ENCODE measurements at places on chromosomes 6 and 20.

- no peak for DNase-seq
These were observed 2.8 kb upstream of the ZCCHC3 start for GRCh38 chr20:294602-295001.

- no peak for DNase-seq
These were observed 251.2 kb upstream of the PMEPA1 start for GRCh38 chr20:57960803-57961575.

- DNase-seq: no peak
These were observed 1.5 kb downstream of the MMP24OS start for GRCh38 chr20:35276408-35276807.

DNA sequence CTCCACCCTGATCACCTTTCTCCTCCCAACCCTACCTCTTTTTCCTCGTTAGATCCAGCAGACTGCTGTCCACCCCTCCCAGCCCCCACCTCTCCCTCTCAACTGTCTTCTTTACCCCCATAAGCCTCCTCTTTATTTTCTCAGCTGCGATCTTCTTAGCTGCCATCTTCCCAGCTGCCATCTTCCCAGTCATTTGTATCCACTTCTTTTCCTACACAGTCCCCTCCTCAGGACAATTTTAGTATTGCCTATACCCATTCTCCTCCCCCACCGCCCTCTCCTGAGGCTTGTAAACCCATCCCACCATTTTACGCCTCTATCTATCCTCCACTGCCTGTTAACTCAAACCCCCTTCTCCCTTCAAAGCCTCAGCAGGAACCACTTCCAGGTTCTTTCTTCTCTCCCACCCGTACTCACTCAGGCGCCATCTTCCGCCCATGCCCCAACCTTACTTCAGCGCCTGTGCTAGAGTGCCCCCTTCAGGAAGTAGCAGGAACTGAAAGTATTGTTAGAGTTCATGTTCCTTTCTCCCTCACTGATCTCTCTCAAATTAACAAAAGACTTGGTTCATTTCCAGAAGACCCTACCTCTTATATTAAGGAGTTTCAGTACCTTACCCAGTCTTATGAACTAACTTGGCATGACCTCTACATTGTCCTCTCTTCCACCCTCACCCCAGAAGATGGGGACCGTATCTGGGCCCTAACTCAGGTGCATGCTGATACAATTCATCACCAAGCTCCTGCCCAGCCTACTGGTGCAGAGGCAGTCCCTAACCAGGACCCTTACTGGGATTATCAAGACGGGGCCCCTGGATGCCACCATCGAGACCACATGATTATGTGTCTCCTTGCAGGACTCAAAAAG lies 236.0 kb downstream of the ADGRG6 start:
- no peak for DNase-seq

- no peak for DNase-seq
These were observed 154.8 kb downstream of the RPS12 start for GRCh38 chr6:132969196-132969595.

- DNase-seq: no peak
These were observed 85.2 kb downstream of the SHLD1 start for GRCh38 chr20:5835321-5835821.

DNA sequence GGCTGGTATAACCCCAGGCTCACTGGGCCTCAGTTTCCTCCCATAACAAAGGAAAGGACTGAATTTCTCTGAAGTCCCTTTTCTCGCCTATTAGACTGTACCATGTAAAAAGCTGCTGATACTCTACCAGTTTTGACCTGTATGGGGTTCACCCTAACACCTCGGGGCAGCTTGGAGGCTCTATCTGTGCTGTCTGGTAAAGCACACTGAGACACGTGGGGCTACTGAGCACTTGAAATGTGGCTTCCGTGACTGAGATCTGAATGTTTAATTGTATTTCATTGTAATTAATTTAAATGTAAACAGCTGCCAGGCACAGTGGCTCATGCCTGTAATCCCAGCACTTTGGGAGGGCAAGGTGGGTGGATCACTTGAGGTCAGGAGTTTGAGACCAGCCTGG lies 24.0 kb downstream of the BMP7 start:
- DNase-seq: no peak

DNA sequence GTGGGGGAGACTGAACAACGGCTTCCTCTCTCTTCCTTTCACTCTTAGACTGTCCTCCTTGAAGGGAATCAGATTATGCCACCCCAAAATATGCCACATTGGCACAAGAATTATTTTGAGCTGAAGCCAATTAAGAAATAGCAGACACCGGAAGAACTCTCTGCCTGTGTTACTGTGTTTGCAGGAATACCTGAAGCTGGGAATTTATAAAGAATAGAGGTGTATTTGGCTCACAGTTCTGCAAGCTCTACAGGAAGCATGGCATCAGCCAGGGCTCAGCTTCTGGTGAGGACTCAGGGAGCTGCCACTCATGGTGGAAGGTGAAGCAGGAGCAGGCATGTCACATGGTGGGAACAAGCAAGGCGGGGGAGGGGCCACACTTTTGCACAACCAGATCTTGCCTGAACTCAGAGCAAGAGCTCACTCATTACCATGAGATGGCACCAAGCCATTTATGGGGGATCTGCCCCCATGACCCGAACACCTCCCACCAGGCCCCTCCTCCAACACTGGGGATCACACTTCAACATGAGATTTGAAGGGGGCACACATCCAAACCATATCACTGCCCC lies 46.0 kb downstream of the PCNA start:
- no peak for DNase-seq

DNA sequence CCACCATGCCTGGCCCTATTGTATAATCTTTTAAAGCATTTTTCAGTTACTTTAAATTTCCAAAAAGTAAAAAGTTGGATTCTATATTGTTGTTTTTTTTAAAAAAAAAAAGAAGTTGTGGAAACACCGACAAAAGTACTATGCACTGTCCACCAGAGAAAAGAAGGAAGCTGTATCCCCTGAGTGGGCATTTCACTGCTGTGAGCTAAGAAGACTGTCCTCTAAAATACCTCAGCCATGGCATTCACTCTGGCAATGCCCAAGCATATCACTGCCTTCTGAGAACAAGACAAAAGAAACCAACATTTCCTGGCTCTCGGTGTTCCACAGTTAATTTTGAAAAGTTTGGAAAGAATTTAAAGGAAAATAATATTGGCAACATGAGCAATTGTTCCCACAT lies 117.8 kb downstream of the IPCEF1 start:
- DNase-seq: no peak

DNA sequence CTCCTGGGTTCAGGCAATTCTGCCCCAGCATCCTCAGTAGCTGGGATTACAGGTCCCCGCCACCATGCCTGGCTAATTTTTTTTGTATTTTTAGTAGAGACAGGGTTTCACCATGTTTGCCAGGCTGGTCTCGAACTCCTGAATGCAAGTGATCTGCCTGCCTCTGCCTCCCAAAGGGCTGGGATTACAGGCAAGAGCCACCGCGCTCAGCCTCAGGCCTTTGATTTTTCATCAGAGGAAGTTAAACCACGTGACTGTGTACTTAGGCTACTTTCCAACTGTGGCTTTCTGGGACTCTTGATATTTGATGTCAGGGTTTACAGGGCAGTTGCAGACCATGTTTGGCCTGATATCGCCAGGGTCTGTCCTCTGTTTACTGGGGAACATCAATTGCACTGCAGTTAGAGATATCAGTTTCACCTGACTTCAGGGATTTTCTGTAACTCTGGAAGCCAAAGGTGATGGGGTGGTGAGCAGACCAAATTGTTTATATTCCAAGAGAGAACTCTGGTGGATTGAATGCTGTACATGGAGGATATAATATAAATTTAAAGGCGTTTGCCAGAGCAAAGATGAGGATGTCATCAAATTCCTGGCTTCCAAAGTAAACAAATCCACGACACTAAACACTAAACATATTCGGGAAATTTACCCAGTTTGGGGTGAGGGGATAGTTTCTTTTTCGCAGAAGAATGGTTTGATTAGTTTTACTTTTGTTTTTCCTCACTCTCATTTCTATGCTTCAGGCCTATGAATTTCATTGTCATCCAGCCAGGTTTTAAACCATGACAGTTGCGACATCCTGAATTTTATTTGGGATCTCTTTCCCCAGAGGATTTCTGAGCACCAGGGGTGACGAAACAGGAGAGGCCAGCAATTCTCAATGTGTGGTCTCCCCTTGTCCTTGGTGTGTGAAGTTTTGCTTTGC lies 4.2 kb downstream of the PSMF1 start:
- no peak for DNase-seq

DNA sequence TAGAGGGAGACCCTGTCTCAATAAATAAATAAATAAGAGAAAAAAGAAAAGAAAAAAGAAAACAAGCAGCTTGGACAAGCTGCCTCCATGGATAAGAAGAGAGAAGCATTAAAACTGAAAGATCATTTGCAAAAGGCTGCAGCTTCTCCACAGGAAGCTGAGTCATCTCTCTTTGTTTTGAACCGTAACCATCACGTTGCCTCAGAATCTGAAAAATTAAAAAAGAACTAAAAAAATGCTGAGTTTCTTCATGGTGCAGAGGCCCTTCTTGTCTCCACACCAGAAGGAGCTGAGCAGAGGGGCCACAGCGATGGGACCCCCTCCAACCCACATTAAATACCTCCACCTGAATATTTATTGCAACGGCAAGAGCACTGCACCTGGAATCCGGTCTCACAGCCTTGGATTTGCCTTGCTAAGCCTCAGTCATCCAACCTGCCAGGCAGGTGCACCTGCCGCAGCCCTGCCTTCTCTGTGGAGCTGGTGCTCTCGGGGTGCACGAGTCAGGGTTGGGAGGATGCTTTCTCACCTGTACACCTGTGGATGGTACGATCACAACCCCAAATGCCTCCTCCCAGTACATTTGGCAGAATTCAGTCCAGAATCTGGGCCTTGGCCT lies 28.1 kb downstream of the TOX2 start:
- no peak for DNase-seq

- no peak for DNase-seq
These were observed 65.4 kb upstream of the SLC22A16 start for GRCh38 chr6:110541701-110542309.

DNA sequence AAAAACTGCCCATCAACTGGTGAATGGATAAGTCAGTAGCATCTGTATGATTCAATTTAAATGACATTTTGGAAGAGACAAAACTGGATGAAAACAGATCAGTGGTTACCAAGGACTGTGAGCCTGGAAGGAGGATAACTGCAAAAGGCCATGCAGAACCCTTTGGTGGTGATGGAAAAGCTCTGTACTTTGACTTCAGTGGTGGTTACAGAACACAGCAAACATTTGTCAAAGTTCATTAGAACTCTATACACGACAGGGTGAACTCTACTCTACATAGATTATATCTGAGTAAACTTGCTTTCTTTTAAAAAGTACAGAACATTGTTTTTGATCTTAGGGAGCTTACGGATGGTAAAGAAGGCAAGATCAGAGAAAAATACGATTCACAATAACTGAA lies 111.9 kb upstream of the HTR1E start:
- DNase-seq: no peak

- no peak for DNase-seq
These were observed 922.8 kb downstream of the QKI start for GRCh38 chr6:164337024-164337924.

DNA sequence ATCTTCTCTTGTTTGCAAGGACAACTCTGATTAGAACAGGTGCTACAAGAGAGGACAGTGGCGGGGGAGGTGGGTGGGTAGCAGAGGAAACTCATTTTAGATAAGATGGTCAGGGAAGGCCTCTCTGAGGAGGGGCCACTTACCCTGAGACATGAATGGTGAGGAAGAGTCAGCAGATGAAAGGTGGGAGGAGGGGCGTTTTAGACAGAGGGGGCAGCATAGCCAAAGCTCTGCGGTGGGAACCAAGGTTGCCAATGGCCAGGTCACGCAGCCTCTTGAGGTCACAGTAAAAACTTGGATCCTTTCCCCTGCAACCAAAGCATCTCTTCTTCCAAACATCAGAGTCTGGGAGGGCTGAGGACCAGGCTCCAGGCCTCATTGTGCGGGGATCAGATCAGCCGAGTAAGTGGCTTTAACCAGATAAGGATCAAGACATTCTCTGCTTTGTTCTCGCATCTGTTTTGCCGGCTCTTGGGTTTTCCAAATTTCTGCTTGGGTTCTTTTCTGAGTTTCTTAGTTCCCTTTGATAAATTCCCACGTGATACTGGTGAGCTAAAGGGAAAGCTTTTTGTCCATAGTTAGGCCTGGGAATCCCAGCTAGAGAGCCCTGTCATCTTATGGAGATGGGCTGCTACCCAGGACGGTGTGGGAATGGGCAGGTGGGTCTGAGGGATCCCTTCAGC lies 5.5 kb upstream of the CD40 start:
- DNase-seq: no peak

DNA sequence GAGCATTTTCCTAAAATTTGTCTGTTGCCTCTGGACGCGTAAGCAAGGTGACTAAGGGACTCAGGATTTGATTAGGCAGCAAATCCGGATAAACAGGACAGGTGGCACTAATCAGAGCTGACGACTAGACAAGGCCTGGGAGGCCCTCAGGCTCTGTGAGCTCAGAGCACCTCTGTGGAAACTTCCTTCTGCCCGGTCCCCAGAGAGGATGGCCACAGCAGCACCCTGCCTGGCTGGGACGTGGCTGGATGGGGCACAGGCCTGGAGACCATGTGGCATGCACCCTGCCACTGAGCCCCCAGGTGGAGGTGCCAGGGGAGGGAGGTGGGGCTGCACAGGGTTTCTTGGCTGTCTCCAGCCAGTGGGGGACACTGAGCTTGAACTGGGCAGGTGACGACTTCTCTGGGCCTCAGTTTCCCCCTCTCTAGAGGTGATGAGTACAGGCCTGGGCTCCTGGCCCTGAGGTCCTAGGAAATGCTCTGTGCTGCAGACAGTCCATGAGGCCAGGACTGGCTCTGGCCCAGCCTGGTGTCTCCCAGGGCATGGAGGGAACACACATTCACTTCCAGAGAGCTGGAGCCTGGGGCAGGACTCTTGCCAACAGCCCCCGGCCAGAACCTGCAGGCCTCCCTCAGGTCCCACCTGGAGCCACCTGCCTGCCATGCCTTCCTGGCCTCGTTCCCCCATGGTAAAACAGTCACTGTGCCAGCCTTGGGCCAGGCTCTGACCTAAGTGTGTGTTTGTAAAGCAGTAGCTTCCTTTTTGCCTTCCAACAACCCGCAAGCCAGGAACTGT lies 39.6 kb upstream of the STX16 start:
- no peak for DNase-seq

- DNase-seq: no peak
These were observed 396.5 kb downstream of the HDGFL1 start for GRCh38 chr6:22965889-22966288.

DNA sequence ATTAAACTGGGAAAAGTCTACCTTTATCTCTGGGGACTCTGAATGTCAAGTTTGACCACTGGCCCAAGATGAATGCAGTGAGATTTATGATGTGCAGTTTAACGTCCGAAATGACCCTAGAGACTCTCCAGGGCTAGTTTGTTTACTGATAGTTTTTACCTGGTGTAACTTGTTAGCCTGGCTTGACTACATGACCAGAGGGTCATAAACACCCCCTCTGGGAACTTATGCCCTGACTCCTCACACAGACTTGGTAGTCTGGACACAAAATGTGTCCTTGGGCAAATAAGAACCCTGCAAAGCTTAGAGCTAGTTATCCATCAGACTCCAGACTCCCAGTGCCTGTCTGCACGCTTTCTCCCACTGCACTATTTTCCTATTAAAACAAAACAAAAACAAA lies 606.5 kb downstream of the HACE1 start:
- DNase-seq: no peak

- peak; percentile 27 for DNase-seq
These were observed 12.1 kb upstream of the OCSTAMP start for GRCh38 chr20:46562373-46563169.

Measured in stimulated activated CD8-positive, alpha-beta memory T cell treated with anti-CD3 and anti-CD28 coated beads, Interleukin-4, amount 100 ng/mL, for 1 hour (primary cell).